Esophagus squamous epithelium (tissue), 5 donors: ENCODE measurements at places on chromosomes 11 and 22.

GRCh38 chr11:116649268-116649667, 123.5 kb downstream of the BUD13 start:
- no peak for DNase-seq

DNA sequence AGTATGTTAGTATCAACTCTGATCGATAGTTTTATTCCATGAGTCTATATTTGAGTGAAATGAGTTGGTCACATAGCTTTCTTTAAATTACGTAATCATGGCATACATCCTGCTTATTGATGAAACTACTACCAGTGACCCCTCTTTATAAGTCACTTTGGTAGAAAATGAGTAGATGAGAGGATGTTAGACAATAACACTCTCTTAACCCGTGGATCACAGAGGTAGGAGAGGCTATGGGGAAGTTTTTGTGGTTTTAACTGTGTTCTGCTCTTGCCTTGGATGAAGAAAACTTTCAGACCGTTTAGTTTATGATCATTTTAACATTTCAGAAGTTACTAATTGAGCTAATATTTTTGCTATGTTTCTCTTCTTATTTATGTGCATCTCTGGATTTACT, 34.0 kb downstream of the TBCEL start:
- DNase-seq, result no peak

GRCh38 chr11:10490398-10491241, 35.6 kb downstream of the AMPD3 start:
- no peak for DNase-seq

DNA sequence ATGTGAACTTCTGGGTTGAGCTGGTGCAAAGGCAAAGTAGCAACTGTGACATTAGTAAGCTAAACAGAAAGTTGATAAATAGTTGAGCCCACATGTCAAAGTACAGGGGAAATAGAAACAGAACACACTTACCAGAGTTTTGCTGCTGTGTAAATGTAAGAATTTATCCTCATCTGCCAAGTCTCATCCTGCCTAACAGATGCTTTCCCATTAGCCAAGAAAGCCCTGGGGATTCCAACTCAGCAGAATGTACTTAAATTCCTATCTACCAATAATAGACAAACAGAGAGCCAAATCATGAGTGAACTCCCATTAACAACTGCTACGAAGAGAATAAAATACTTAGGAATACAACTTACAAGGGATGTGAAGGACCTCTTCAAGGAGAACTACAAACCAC, 7.3 kb upstream of the OR51A2 start:
- no peak for DNase-seq

GRCh38 chr22:28798810-28799605, 1.4 kb downstream of the XBP1 start:
- no peak for DNase-seq

DNA sequence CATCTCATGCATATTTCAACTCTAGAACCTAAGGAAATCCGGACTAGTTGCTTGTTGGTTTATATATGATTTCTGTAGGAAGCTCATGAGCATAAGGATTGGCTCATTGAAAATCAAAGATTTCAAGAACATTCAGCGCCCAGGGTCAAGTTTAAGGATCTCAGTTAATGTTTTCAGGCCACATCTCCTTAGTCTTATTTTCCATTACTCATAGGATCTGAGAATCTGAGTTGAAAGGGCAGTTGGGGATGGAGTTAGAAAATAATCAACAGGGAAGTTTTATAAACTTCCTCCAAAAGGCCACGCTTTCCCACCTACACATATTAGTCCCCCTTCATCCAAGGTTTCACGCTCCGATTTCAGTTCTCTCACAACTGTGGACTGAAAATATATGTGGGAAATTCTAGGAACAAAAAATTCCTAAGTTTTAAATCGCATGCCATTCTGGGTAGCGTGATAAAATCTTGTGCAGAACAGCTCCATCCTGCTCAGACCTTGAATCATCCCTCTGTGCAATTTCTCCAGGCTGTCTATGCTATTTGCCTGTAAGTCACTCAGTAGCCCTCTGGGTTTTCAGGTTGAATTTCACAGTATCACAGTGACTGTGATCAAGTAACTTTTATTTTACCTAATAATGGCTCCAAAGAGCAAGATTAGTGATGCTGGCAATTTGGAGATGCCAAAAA, 160.2 kb downstream of the KIRREL3 start:
- no peak for DNase-seq

DNA sequence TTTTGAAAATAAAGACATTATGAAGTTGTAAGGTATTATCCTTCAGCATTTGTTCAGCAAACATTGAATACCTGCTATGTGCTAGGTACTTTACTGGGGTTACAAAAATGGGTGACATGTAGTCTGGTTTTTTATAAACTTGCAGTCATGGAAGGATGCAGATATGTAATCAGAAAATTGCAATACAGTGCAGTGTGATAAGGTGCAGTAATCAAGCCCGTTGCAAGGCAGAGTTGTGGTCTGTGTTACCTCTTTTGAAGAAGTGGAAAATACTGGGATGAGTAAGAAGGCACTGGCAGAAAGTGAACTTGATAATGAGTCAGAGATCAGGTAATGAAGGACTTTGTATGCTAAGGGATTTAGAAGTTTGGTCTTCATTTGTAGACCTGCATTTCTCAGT, 8.1 kb downstream of the FBXO7 start:
- no peak for DNase-seq

DNA sequence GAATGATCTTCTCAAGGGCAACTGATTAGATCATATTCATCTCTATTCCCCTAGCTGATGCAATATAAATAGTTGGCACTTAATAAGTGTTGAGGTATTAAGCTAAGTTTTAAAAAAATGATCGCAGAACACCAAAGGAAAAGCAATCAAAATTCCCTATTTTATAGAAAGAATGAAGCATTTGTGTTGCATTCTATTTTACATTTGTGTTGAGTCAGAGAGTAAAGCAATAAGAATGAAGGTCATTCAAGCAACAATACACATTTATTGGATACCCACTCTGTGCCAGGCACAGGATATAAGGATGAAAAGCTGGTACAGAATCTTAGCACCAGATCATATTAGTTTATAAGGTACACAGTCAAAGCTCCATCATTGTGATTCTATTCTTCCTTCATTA, 686.4 kb upstream of the CCDC90B start:
- DNase-seq, result no peak

DNA sequence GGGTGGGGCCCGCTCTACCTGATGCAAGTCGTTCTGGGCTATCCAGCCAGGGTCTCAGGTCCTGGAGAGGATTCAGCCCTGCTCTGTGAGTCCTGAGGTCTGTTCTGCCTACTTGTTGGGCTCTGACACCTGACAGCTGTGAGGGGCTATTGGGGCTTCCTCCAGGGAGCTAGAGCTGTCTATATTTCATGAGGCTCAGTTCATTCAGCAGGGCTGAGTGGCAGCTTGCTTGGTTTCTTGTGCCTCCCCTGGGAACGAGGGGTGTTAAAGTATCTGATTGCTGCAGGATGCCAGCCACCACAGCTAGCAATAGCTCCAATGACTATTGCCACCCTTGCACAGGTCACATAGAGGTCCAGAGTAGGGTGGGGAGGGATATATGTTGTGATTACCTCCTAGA, 26.7 kb downstream of the INSC start:
- no peak for DNase-seq

- no peak for DNase-seq
Observed at GRCh38 chr11:406796-407650, 7.8 kb downstream of the SIGIRR start.

- DNase-seq, result no peak
Observed at GRCh38 chr22:40033586-40034380, 39.0 kb downstream of the FAM83F start.

- no peak for DNase-seq
Observed at GRCh38 chr11:98940913-98941312, 79.8 kb upstream of the CNTN5 start.

DNA sequence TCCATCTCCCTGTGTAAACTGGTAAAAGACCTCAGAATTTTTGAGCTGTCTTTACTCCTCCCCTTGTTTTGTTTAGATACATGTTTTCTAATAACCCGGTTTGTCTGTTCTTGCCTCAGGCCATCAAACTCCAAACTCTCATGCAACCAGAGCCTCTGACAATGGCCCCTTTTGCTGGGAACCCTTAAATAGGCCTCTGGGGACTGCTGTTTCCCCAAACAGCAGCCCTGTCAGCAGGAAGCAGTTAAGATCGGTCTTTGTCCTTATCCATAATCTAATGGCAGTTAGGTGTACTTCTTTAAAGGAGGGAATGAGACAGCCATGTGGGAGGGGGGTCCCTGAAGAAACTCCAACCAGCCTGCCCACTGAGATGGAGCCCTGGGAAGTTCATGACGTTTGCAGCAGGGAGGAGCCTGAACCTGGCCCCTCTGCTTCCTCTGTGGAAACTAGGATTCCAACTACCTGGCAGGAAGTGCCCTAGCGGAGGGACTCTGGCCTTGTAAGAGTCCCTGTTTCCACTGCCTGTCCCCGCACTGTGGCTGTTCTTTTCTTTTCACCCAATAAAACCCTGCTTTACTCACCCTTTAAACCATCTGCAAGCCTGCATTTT, 1354.4 kb downstream of the LRRC4C start:
- DNase-seq, result no peak

- no peak for DNase-seq
Observed at GRCh38 chr11:83349296-83349695, 63.1 kb upstream of the CCDC90B start.

GRCh38 chr11:47192111-47192510, 5.9 kb upstream of the PACSIN3 start:
- DNase-seq, result no peak

DNA sequence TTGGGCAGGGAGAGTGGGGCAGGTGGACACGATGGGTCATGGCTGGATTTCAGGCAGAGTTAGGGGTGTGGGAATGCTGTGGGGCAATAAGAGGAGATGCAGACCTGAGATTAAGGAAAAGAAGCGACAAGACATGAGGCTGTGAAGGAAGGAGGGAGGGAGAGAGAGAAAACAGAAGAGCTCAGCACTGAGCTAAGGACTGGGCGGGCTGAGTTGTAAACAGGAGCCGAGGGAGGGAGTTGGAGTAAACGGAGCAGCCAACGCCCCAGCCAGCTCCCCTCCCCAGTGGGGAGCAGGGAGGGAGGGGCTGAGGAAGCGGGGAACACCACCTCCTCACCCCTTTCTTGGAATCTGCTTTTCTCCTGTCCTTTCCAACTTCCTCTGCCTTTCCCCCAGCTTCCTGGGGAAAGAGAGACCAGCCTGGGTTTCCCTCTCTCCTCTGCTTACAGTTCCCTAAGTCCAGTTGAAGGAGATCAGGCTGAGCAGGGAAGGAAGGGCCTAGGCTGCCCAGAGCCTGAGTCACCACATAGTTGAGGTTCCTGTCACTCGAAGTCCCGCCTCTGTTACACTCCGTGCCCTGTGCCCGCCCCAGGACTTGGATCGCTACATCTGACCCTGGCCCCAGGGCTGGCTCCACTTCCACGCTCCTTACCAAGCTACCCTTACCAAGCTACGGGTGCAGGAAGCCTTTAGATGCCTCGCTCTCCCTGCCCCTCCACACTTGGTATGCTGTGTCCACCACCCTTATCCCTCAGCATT, 6.7 kb upstream of the AHNAK start:
- no peak for DNase-seq

DNA sequence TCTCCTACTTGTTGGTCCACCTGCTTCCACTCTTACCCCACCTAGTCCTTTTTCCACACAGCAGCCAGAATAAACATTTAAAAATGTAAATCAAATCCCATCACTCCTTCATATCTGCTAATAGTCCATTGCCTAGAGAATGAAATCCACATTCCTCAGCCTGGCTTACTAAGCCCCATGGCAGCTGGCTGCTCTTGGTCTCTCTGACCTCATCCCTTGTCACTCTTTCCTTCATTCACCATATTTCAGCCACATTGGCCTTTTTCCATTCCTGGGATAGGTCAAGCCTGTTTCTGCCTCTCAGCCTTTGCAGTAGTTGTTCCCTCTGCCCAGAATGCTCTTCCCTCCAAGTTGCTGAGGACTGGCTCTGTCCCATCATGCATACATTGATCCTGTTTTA, 512.8 kb downstream of the INSC start:
- no peak for DNase-seq
